ENCODE measurements at places on chromosomes 5 and 9.
A peak's percentile ranks its signal among the peaks of the same experiment; 100 is the strongest.

DNA sequence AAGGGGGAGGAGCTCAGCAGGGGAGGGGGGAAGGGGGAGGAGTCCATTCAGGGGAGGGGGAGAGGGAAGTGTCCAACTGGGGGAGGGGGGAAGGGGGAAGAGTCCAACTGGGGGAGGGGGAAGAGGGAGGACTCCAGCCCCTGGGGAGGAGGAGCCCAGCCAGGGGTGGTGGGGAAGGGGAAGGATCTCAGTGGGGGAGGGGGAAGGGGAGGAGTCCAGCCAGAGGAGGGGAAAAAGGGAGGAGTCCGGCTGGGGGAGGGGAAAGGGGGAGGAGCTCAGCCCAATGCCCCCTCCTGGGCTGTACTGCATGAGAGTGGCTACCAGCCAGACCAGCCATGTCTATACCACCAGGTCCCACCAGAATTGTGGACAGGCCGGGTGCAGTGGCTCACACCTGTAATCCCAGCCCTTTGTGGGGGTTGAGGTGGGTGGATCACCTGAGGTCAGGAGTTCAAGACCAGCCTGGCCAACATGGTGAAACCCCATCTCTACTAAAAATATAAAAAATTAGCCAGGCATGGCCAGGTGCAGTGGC lies 30.6 kb upstream of the ADAMTS2 start:
- DNase-seq, result no peak

DNA sequence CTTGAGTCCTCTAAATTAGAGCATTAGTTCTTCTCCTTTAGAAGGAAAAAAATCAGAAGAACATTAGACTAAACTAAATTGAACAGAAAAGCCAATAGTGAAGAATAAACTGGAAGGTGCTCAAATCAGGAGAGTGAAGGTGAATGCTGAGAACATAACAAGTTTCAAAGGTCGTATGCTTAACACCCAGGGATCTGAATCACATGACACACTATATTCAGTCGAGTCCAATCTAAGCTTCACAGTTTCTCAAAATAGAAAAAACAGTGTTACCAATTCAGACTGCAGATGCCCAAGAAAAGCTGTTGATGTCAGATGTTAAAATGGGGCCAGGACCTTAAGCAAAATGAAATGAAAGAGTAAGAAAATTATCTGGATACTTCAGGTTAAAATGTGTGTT lies 614.5 kb downstream of the EFNA5 start:
- no peak for DNase-seq

DNA sequence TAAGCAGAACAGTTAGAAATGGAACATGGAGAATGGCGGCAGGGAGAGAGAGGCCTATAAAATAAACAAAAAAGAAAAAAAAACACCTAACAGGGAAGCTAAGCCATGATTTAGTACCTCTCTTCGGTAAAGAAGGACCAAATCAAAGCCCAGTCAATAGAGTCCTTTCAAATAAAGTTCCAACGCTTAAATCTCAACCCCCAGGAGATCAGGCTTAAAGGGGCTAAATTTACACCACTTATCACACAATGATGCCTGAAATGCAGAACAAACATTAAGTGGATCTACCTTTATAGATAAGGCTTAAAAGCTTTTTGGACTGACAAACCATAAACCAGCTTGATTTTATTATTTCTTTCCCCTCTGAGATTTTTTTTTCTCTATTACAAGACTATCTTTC lies 66.3 kb downstream of the PRELID2 start:
- DNase-seq, result no peak

DNA sequence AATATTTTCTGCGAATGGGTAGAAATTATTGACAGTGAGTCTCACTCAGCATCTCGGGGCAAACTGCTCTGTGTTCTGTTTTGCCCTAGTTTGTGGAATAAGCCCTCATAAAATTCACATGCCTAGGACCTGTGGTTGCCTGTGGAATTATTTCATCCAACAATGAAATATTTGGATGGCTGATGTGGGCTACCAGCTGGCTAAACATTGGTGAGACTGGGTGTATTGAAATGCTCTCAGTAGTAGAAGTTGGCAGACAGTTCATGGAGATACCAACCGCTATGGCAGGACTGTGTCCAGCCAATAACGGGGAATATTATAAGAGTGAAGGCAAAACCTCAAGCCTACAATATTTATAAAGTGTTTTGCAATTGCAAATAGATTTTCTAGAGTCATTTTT lies 344.1 kb upstream of the RPS23 start:
- DNase-seq, result no peak

GRCh38 chr9:74645007-74645639 lies 148.0 kb downstream of the RORB start:
- no peak for DNase-seq

- no peak for DNase-seq
These were observed 401.6 kb downstream of the TMEM232 start for GRCh38 chr5:110324876-110325275.

DNA sequence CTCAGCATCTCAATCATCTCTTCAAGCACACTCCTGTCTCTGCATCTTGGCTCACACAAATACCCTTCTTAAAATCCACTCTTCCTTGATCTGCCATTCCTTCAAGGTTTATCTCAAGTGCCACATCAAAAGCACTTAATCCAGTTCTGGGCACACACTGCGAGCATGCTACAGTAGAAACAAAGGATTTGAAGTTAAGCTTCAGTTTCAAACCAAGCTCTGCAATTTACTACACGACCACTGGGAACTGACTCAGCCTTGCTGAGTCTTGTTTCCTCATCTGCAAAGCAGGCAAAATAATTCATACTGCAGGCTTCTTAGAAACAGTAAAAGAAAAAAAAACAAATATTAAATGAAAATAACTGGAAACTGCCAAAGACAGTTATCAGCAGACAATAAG lies 50.5 kb upstream of the CTNNAL1 start:
- no peak for DNase-seq

DNA sequence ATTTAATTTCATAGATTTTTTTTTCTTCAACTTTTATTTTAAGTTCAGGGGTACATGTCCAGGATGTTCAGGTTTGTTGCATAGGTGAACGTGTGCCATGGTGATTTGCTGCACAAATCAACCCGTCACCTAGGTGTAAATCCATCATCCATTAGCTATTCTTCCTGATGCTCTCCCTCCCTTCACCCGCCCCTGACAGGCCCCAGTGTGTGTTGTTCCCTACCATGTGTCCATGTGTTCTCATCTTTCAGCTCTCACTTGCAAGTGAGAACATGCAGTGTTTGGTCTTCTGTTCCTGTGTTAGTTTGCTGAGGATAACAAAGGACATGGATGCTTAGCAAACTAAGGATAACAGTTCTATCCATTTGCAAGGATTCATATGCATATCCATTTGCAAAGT lies 209.1 kb upstream of the ADCY2 start:
- DNase-seq, result no peak

DNA sequence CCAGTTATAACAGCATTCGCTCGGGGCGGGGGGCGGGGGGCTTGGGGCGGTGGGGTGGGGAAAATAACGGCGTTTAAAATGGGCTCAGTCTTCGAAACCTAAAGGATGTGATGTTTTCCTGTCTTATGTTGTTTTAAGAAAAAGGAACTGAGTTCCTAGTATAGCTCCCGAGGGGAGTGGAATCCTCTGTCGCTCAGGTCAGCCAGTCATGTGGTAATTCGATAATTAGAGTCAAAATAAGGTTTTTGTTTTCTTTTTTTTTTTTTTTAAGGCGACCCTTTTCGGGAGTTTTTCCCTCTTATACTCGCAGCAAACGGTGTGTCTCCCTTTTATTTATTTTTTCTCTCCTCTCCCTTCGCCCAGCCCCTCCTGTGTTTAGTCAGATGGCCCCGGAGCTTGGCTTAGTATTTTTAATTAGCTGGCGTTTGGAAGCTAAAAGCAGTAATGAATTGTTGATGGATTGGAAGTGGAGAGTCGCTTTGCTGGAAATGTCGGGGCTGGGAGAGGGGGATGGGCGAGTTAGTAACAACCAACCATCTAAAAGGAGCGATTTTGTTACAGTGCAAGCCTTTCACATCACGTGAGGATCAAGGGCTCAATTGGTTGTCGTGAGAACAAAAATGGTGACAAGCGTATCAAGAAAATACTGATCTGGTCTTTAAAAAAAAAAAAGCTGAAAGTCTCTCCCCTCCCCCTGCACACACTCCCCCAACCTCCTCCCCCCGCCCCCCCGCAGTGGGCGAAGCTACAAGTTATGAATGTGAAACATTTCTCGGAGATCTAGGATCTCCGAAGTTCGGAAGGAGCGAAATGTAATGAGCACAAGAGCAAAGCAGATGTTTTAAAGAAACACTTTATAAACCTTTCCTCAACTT lies 714 bp upstream of the ZNF608 start:
- DNase-seq, result peak; percentile 12

DNA sequence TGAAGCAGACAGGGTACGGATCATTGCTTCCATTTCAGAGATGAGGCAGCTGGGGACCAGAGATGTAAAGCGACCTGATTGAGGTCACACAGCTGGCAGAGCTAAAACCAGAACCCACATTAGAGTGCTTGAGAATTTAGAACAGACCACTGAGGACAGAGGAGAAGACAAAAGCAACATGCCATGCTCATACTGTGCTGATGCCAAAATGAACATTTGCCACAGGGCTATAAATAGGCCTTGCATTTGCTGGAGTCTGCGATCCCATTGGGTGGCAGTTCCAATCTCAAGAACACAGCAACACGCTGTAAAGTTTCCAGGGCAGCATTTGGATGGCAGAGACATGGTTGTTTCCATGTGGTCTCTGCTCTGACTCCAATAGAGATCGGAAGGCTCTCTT lies 222.4 kb upstream of the TBC1D2 start:
- no peak for DNase-seq

- DNase-seq, result no peak
These were observed 137.8 kb upstream of the RETREG1 start for GRCh38 chr5:16754601-16755000.

DNA sequence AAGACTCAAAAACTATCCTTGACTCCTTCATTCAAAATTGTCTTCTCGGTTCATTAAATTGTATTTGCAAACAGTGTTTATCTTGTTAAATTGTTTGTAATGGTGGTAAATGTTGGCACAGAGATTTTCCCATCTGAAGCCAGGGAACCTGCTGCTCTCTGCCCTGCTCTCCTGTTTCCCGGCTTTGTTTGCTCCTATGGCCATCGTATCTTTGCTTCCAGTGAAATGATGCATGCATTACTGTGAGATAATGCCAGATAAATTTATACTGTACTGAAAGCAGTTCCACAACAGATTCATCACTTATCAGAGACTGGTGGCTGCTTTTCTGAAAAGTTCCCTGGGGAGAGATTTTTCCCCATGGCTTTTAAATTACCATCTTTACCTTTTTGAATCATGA lies 81.4 kb downstream of the CD180 start:
- no peak for DNase-seq

GRCh38 chr5:58872670-58873273 lies 289.9 kb downstream of the RAB3C start:
- no peak for DNase-seq

GRCh38 chr5:34012791-34013190 lies 4.9 kb upstream of the AMACR start:
- no peak for DNase-seq

DNA sequence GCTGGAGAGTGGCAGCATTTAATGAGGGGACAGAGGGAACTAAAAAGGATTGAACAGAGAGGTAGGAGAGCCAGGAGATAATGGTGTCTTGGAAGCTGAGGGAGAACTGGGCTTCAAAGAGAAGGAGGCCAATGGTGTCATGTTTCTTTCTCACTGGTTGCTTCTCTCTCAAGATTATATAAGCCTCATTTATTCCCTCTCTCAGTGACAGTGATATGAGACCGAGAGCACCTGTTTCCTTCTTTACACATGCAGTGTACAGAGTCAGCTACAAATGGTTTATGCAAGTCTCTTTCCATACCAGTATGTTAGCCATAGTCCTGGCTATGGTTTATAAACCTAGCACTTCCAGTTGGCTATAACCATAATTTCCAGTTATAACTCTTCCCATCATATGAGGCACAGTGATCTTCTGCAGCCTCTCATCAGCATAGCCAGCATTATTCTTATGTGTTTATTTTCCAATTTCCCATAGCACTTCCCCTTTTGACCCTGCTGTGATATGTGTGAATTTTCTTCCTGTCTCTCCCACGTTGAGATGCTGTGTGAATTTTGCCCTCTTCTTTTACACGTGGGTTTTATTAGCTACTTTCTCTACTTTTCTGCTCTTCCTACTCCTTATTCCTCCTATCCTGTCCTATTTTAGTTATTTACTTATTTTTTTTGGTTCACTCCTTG lies 71.2 kb downstream of the UNC13B start:
- no peak for DNase-seq

DNA sequence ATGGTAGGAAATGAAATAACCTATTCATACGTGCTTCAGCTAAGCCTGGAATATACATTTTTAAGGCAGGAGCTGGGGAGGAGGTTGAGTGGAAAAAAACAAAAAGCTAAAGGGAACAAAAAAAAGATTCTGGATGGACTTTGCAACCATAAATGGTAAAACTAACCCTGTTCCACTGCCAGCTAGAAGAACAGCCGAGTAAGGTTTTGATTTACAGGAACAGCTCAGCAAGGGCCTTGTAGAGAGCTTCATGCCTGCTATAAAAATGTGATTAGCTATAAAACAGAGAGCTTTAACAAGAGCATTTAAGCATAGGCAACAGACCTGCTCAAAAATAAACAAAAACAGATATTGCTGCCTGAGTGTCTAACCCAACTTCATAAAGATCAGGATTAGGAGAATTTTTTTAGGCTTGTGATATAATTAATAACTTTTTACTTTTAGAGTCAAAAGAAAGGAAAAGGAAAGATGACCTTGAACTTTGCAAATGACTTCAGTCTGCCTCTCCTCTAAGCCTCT lies 194.8 kb downstream of the FBXL7 start:
- DNase-seq, result no peak

DNA sequence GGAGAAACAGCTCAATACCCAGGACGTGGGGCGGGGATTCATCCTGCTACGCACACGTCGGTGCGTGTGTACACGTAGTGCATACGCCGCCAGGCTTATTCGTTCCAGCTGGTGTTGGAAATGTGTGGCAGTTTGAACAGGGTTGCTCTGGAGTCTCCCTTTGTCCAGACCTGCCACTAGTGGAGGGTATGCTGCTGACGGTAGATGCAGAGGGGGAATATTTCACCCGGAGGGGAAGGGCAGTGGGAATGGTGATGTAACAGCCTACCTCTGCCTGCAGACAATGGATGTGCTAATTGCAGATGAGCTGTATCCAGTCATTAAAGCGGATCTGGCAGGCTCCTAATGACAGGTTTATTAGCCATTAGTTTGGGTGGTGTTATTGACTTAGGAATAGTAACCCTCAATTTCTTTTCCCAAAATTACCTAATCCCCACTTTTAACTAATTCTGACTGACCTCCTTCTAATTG lies 142.7 kb downstream of the PAX5 start:
- no peak for DNase-seq

GRCh38 chr9:123568691-123569688 lies 213.0 kb downstream of the CRB2 start:
- no peak for DNase-seq

Measured in activated CD8-positive, alpha-beta T cell treated with anti-CD3 and anti-CD28 coated beads for 36 hours (primary cell).